ENCODE measurements at places on chromosomes 2 and 18. TPM values are rescaled to one million over a fixed set of nuclear protein-coding genes. Genes with fewer than 3 reads are reported as not detected.

The TNFAIP6 gene
- not detected for polyA plus RNA-seq

The TSPYL6 gene
- not detected for polyA plus RNA-seq

The IL36A gene
- not detected for polyA plus RNA-seq

The MAPRE2 gene
- polyA plus RNA-seq: 82.6 TPM

The CFAP65 gene
- polyA plus RNA-seq: not detected

The RUFY4 gene
- polyA plus RNA-seq: not detected
